CD4-positive, alpha-beta T cell treated with Interleukin-6 for 4 hours (primary cell): ENCODE measurements at places on chromosomes 7 and 10.
A peak's percentile ranks its signal among the peaks of the same experiment; 100 is the strongest.

DNA sequence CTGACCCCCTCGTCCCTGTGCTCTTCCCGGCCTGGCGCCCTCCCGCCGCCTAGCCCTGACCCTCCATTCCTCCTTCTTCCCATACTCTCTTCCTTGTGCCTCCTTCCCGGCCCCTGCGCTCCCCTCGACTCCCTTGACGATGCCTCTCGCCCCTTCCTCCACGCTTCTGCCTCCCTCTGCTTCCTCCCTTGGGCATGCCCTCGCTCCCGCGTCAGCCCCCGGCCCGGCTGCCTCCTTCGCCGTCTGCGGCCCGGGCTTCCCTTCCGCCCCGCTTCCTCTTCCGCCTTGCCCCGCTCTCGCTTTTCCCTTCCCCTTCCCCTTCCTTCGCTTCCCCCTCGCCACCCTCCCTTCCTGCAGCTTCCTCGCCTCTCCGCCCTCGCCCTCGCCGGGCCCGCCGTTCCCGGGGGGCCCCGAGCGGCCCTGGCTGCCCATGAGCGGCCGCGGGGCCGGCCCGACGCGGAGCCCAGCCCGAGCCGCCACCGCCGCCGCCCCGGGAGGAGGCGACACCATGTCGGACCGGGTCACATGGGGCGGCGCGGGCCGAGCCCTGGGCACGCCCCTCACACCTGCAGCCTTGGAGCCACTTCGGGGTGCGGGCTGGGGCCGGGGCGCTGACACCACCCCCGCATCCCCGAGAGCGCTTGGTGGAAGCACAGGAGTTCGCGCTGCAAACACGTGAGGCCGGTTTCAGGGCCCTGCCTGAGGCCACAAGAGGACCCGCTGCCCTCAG, at the start of gene FBXW4:
FBXW4 (minus strand) TSS at position 497 of the 730 bp plus-strand sequence; CDS start at position 432, 65 bp downstream.
- peak; percentile 78 for DNase-seq

GRCh38 chr10:74880041-74880440, 53.6 kb downstream of the KAT6B start:
- DNase-seq = no peak

DNA sequence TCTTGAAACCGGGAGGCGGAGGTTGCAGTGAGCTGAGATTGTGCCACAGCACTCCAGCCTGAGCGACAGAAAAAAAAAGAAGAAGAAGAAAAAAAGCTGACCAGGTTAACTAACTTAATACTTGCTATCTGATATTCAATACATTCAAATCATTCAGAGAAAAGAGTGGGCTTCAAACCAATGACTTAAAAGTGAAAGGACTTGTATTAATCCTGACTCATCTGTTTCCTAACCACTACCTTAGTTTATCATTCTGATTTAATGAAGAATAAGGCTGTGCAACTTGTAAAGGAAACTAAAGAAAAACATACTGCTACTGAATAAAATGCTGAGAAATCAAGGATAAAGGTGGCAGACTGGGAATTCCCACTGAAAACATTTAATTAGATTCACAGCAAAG, 128.4 kb downstream of the NRBF2 start:
- DNase-seq = no peak

GRCh38 chr10:61993711-61994401, 92.4 kb downstream of the ARID5B start:
- no peak for DNase-seq

- no peak for DNase-seq
These were observed 71.4 kb upstream of the ANTXRL start for GRCh38 chr10:46215426-46215825.
